Sciatic nerve (tissue), 2 donors: ENCODE measurements at places on chromosomes 4 and X. TPM values are rescaled to one million over a fixed set of nuclear protein-coding genes. Genes with fewer than 3 reads are reported as not detected.

CA5B gene
- total RNA-seq, result 35.9 TPM

DNA sequence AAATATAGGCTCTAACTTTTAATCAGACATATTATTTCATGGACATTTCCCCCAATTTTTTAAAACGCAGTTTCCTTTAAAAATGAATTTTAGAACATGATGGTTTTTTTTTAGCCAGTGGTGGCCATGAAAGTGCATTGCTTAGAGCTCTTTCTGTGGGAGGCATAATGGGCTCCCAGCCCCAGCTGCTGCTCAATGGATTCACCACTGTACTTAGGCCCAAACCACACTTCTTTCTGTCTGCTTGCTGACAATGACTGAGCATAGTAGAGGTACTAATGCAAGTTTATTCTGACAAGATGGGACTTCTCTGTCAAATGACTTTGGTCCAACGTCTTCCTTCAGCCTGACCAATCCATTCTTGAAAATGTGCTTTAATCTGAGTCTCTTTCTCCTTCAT lies 400.2 kb upstream of the GRIA3 start:
- DNase-seq, result no peak

- DNase-seq, result no peak
Measured at GRCh38 chrX:38438321-38438720, 85.9 kb downstream of the OTC start.

FRMPD3 gene
- 0.09 TPM for total RNA-seq

GRCh38 chr4:90537491-90537890 lies 410.3 kb downstream of the CCSER1 start:
- DNase-seq, result no peak

STK32B gene
- total RNA-seq, result 1.6 TPM

DUSP21 gene
- total RNA-seq, result not detected

USP17L27 gene
- total RNA-seq, result not detected

BCAP31 gene
- 124 TPM for total RNA-seq

CXCL10 gene
- 5.0 TPM for total RNA-seq

DNA sequence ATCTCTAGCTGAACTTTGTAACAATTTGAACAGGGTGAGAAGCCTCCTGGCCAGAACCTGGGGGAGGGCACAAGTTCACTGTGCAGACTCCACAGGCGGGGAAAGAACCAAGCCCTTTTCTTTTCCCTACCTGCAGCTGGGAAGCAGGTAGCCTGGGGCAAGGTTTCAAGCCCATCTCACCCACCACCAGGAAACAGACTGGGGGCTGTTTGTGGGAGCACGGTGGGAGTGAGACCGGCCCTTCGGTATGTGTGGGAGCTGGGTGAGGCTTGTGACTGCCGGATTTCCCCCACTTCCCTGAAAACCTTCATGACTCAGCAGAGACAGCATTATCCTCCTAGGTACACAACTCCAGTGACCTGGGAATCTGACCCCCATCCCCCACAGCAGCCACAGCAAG lies 211.7 kb downstream of the ZNF674 start:
- no peak for DNase-seq

GRCh38 chrX:10203617-10204016 lies 46.8 kb downstream of the CLCN4 start:
- DNase-seq, result no peak

DNA sequence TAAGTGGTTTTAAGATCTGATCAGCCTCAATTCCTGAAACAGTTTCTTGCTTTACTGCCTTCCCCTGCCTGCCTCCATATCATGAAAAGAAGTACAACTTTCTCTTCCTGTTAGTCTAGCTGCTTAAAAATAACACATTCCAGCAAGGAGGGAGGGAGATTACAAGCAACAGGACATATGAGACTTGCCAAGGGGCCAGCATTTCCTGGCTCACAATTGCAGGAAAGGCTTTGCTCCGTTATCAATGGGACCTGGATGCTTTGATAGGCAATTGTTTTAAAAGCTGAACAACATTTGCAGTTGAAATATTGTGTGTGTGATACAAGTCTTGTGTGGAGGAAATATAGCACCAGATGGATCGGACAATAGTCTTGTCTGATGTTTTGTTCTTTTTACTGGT lies 425.0 kb downstream of the FAT4 start:
- no peak for DNase-seq

DNA sequence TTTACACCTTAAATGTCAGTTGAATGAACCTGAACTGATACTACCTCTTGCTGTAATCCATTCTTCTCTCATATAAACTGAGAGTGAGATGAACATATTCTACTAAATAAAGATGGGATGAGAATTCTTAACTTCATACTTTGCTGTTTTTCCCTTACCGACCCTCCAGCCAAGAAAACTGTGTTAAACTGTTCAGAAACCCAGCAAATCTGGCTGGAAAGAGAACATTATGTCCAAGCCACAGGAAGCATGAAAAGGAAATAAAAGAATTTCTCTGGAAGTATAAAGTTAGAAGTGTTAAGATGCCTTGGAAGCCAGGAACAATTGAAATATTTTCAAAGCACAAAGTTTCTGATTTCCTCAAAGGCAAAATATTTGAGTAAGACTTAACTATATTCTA lies 22.9 kb downstream of the NPY1R start:
- DNase-seq, result no peak

DNA sequence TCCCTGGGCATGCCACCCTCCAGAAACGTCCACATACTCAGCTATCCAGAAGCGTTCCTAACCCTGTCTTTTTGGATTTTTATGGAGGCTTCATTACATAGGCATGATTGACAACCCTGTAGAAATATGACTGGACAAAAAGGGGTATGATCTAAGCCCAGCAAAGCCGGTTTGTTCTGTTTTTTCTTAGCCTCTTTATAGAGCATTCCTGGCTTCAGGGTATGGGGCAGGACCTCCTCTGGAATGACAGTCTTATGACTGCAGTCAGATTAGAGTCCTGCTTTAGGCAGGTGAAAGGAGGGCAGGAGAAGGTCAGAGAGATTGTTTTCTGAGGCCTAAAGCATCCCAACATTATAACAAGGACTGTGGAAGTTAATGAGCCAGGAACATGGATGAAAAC lies 137.4 kb downstream of the DCLK2 start:
- no peak for DNase-seq

CXCL11 gene
- total RNA-seq, result 1.2 TPM

DNA sequence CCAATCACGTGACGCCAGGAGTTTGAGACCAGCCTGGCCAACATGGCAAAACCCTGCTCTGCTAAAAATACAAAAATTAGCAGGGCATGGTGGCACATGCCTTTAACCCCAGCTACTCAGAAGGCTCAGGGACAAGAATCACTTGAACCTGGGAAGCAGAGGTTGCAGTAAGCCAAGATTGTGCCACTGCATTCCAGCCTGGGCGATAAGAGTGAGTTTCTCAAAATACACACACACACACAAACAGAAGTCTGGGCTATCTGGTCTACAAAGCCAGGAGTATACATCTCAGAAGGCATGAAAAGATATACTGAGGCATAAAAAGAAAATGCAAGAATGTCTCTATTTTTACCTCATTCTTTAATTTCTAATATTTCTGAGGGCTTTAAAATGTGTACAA lies 11.3 kb downstream of the YTHDC1 start:
- no peak for DNase-seq

LRRC66 gene
- total RNA-seq, result 1.7 TPM

ERCC6L gene
- total RNA-seq, result 0.09 TPM

DNA sequence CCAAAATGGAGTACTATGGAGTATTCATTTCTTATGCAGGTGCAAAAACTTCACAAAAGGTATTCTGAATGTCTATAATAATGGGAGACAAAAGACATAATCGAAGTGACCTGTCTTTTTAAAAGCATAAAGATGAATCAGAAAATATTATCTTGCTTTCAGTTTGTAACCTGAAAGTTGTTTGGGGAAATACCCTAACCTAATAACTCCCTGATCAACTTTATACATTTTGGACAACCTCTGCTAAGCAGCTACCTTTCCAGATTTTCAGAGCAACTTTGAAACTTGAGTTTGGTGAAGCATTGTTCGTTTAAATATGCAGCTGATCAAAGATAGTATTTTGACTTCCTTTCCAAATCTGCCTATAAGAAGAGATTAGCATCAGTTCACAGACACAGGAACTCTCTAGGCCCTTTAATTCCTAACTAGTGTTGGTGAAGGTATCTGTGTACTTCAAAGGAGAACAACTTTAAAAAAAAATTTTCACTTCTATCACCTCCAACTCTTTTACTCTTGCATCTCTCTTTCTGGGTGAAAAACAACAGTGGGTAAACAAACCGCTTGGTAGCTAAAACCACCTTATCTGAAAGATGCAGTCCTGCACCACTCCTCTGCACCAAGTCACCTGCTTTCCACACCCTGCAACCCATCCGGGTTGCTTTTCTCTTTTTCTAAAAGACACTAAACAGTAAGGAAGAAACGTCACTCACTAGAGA lies 26.5 kb downstream of the CD40LG start:
- no peak for DNase-seq

DNA sequence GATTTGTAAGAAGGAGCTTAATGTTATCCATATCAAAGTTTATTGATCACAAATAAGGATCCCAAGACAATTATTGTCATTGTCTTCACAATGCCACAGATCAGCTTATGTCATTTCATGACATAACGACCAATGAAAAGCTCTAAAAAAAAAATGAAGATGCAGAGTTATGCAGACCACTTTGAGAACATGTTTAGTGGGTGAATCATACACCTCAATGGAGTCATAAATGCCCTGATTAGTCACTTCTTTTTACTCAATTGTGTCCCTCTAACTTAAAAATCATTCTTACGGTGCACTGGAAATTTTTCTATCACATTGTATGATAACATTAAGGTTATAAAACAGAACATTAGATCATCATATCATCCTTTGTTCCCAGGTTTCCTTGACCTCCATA lies 87.6 kb upstream of the GABRG1 start:
- DNase-seq, result no peak

- no peak for DNase-seq
Measured at GRCh38 chrX:10310511-10310910, 153.7 kb downstream of the CLCN4 start.

EMCN gene
- total RNA-seq, result 58.5 TPM

DNA sequence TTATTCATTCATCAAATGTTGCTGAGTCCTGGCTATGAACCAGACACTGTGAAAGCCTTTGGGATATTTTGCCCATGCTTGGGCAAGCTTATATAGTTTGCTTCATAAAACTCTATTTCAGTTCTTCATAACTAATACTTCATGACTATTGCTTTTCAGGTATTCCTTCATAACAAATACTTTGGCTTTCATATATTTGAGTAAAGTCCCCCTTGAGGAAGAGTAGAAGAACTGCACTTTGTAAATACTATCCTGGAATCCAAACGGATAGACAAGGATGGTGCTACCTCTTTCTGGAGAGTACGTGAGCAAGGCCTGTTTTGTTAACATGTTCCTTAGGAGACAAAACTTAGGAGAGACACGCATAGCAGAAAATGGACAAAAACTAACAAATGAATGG lies 1.7 kb upstream of the AFP start:
- DNase-seq, result no peak

DNA sequence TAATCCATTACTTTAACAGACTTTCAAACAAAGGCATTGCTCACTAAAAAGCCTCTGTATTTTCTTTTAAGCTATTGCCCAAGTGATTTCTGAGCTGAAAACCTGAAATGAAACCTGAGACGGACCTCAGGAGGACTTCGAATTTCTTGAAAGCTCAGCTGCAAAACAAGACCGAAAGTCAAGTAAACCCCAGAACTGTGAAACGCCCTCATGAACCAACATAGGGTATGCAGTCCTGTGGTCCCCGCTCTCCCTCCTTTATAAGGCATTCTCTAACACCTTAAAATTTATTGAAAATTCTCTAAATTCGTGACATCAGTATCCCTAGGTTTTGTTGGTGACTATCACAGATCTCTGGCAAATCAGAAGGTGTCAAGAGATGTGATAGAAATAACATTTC lies 91.8 kb downstream of the SHISA3 start:
- DNase-seq, result no peak

GRCh38 chr4:82776925-82777542 lies 21.6 kb downstream of the SCD5 start:
- no peak for DNase-seq

DNA sequence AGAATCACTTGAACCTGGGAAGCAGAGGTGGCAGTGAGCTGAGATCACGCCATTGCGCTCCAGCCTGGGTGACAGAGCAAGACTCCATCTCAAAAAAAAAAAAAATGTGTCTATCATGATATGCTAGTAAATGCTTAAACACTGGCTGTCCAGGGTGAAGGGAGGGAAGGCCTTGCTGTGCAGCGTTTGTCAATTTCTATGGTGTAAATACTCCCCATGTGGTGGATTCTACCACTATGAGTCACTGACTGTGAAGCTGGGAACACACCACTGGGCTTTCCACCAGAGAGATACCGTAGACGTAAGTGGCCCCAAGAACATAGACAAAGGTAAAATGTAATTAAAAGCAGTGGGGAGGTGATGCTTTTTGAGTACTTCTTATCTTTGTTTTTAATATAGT lies 51.3 kb upstream of the LEF1 start:
- DNase-seq, result no peak
